BE2C (cell line): ENCODE measurements at places on chromosomes 13 and 19.

GRCh38 chr13:100589178-100589725 lies 663 bp upstream of the GGACT start:
- DNase-seq = no peak

- DNase-seq = no peak
Observed at GRCh38 chr13:51266642-51267041, 44.4 kb downstream of the FAM124A start.

DNA sequence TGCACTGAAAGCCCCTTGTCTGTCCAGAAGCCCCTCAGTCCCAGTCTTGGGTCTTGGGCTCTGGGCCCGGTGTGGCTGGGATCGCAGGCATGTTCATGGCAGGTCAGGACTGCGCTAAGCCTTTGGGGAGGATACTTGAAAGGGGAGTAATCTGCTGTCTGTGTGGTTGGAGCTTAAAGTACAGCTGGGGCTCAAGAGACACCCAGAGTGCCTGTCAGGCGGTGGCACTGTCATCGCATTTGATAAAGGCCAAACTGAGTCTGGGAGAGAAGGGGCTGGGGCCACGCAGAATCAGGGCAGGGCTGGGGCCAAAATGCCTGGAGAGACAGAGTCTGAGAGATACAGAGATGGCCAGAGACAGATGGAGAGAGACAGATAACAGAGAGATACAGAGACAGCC lies 4.2 kb upstream of the CILP2 start:
- DNase-seq = no peak

- DNase-seq = no peak
Observed at GRCh38 chr19:28687296-28687695, 525.7 kb downstream of the UQCRFS1 start.

- no peak for DNase-seq
Observed at GRCh38 chr13:35916146-35916545, 215.0 kb downstream of the DCLK1 start.

GRCh38 chr13:32259116-32259515 lies 56.0 kb downstream of the ZAR1L start:
- no peak for DNase-seq

GRCh38 chr13:87537951-87538350 lies 133.2 kb upstream of the SLITRK5 start:
- no peak for DNase-seq

DNA sequence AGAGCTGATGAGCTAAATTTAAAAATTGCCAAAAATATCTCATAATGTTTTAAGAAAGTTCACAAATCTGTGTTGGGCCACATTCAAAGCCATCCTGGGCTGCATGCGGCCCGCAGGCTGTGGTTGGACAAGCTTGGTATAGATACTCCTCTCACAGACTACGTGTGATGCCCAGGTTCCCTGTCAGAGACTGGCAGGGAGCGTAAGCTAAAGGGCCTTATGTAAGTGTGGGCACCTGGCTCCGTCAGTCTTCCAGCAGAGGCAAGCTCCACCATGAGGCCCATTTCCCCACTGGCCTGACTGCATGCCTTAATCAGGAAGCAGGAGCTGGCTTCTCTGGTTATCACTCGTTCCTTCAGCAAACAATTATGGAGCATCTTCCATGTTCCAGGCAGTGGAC lies 200.2 kb downstream of the FOXO1 start:
- no peak for DNase-seq

DNA sequence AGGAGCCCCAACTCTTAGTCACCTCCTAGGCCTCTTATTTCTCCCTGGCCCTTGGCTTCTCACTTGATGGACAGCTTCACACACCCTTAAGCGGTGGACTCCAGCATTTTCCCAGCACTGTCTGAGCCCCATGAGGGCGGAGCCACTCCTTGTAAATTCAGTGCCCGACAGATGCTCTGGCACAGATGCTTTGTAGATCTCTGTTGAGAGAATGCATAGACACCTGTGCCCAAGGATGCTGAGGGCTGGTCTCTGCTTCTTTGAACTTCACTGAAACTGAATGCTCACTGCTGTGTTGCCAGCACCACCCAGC lies 3.3 kb downstream of the SYCN start:
- no peak for DNase-seq

GRCh38 chr19:7611541-7612279 lies 16.0 kb downstream of the CAMSAP3 start:
- no peak for DNase-seq

DNA sequence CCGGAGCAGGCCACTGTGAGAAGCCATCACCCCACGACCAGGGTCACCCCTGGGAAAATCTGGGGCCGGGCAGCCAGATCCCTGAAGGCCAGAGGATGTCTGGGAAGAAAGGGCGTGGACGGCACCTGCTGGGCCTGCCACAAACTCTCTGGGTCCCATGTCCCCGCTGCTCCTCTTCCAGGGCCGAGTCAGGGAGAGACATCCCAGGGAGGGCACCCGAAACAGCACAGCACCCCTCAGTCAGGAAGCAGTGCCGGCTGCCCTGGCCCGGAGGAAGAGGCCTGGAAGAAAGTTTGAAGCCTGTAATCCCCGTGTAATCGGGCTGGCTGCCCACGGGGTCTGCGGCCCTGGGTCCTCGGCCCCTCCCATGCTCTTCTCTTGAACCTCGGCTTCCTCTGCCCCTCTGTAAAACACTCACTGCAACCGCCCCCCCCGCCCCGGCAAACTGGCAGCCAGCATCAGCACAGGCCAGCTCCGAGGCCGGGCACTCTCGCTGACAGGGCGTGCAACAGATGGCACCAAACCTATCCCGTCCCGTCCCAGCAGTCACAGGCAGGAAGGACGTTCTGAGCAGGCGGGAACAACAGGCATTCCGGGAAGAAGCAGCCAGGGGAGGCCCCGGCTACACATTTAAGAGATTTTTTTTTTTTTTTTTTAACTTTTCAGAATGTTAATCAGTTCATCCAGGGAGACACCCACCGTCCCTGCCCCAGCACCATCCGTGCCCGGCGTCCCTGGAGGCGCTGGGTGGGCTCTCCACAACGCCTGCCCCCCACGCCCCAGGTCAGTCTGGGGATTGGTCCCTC lies 1.5 kb downstream of the SBNO2 start:
- DNase-seq = no peak
